ENCODE measurements at places on chromosomes 7 and 10.
A peak's percentile ranks its signal among the peaks of the same experiment; 100 is the strongest.

GRCh38 chr10:21524526-21525366, 736 bp downstream of the SKIDA1 start:
- no peak for DNase-seq

- DNase-seq = no peak
Observed at GRCh38 chr7:44769376-44769775, 20.7 kb downstream of the ZMIZ2 start.

DNA sequence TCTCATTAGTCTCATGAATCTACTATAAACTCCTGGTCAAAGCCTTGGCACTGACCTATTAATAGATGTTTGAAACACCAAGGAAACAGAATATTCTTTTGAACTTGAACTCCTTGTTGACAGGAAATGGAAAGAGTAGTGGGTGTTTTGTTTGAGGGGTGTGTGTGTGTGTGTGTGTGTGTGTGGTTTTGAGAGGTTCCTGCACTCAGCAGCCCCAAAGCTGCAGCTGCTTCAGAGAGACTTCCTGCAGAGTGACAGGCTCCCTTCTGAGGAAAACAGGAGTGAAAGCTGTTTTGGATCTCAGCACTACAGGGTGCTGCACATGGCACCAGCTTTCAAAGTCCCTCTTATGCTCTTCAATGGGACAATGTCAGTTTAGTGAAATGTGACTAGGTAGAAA, 546.5 kb upstream of the STEAP1 start:
- DNase-seq = no peak

DNA sequence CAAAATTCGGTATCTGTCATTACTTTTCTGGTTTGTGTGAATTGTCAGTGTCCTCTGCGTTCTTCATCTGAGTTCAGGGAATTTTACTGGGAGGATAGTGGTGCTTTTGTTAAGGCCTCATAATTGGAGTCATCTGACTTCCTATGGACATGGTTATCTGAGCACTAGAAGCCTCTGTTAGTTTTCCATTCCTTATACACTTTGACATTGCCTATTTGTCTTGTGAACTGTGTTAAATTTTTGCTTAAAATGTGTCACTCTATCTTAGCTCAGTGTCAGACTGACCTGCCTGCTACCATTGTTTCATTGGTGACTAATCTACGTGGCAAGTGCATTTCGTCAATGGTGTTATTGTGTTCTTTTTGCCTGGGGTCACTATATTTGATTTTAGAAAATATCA, 253.3 kb downstream of the SEMA3A start:
- no peak for DNase-seq

DNA sequence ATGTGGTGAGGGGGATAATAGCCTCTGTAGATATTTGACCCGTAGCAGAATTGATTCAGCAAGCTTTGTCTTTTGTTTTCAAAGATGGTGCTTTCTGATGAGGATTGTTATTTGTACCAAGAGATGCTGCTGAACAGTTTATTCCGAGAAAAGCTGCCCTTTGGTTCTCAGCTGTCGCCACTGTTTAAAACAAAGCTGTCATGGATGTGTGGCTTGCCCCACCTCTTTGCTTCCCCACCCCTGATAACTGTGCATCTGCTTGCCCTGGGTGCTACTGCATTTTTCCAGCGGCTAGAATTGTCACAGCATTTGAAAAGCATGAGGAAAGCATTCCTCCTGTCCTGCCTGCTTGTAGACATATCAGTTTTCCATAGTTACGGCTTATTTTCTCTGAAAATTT, 226.9 kb upstream of the CSTF2T start:
- no peak for DNase-seq

DNA sequence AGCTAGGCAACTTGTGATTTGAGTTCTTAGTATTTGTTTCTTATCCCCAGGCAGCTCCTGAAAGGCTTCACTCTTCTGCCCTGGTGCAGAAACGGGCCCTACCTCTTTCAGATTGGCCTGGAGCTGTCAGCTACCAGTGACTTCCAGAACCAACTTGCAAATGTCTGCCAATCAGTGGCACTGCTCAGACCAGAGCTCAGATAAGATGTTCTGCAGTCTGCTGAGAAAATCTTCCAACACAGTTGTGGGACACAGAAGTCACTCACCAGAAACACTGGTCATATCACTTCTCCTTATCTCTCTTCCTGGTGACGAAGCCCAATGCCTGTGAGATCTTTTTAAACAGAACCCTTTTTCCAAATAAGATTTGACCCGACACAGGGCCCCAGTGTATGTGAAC, 81.9 kb upstream of the DUSP5 start:
- no peak for DNase-seq

GRCh38 chr7:157246052-157246451, 90.8 kb upstream of the DNAJB6 start:
- DNase-seq = no peak

DNA sequence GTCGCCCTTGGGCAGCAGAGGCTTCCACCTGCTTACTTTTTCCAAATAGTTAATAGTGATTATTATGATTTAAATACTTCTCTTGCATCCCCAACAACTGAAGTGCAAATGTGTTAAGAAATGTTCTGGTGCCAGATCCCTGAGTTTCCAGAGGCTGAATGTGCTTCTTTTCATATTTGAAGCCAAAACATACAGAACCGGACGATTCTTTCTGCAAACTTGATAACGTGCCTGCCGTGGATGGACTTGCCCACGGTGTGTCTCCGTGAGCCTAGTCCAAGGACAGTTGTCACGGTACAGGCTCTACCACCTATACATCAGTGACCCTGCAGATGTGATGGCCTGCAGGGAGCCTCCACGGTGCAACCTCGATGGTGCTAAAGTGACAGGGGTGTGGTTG, 198.6 kb upstream of the LYZL2 start:
- no peak for DNase-seq

DNA sequence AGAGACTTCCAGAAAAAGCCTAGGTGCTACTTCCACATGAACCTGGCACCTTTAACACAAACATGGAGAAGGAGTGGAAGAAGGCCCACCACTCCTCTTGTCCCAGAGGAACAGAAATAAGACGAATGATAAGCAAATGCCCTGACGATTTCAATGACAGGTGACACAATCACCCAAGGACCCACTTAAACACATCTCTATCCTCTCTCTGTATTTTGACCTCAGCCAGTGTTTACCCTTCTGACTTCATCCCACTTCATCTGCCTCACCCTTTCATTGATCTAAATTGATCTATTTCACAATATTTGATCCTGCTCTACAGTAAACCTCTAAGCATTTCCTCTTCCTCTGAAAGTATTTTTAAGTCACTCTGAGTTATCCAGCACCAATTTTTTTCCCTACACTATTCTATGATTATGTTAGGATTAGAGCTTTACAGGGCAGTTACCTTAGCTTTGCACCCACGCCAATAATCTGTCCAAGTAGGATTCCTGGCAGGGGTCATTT, 9.1 kb downstream of the GOT1 start:
- no peak for DNase-seq

GRCh38 chr7:17965603-17966002, 25.3 kb upstream of the SNX13 start:
- DNase-seq = peak; percentile 84

DNA sequence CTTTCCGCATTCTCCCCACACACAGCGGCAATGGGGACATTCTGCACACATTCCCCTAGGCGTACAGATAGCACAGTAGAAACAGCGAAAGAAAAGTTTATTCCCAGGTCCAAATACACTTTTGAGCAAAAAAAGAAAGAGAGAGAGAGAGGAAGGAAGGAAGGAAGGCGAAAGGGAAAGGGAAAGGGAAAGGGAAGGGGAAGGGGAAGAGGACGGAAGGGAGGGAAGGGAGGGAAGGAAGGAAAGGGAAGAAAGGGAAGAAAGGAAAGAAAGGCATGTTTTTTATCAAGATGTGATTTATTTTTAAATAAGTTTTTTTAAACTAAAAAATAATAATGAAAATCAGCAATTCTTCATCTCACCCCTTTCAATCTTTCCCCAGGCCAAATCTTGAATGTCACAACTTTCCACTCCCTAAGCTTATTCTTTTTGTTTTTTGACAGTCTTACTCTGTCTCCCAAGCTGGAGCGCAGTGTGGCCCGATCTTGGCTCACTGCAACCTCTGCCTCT, 281.7 kb downstream of the SKIDA1 start:
- no peak for DNase-seq

GRCh38 chr7:65304175-65304574, 69.5 kb upstream of the ZNF92 start:
- DNase-seq = no peak

DNA sequence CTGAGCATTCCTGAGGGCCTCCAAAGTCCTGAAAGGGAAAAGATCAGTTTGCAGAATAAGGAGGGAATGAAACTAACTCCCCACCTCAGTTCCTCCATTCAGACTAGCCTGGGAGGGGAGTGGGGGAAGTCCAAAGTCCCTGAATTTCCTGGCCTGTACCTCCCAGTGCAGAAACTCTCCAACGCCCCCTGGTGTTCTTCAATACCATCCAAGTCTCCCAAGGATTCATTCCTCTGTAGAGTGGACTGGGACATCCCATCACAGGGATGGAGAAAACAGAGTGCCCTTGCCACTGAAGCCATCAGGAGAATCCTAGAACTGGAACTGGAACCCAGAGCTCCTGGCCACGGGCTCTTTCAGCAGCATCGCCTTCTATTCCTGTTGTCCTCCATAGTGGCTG, 1.6 kb upstream of the COL13A1 start:
- peak; percentile 66 for DNase-seq

- no peak for DNase-seq
Observed at GRCh38 chr7:118801366-118801765, 576.9 kb downstream of the ANKRD7 start.

DNA sequence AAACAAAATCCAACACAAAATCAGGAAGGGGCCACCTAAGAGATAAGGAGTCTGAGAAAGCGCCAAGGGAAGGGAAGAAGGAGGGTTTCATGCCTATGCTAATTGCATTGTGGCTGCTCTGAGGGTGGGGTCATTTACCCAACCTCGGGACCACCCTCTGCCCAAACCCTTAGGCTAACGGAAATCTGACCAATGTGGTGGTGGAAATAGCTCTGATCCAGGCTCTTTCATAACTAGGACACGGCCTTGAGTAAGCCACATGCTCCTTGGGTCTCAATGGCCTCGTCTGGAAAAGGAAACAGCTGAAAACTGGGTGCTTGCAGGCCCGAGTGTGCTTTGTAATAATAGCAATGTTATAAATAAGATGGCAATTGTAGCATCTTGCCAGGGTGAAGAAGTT, 14.9 kb upstream of the SRGN start:
- DNase-seq = no peak

GRCh38 chr10:132722394-132723329, 63.3 kb downstream of the NKX6-2 start:
- no peak for DNase-seq

- DNase-seq = peak; percentile 100
Observed at GRCh38 chr7:101126651-101127459, at the start of gene SERPINE1. TSS of gene SERPINE1 (plus strand) at chr7:101127104. CDS start at chr7:101128394, 1,290 bp downstream.

- DNase-seq = no peak
Observed at GRCh38 chr7:63023182-63023787, 975.4 kb upstream of the ZNF722 start.

- DNase-seq = no peak
Observed at GRCh38 chr10:75967491-75967890, 536.1 kb downstream of the LRMDA start.

DNA sequence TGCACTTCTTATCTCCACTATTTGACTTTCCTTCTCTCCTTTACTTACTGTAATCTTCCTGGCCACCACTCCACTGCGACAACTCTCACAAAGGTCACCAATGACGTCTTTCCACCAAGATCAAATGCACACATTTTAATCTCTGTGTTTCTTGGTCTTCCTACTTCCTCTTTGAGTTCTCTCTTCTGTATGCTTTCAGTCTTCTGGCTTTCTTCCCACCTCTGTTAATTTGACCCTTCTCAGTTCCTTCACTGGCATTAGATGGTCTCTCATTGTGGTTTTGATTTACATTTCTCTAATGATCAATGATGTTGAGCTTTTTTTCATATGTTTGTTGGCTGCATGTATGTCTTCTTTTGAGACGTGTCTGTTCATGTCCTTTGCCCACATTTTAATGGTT, 31.9 kb downstream of the FAM107B start:
- no peak for DNase-seq

GRCh38 chr7:117114272-117114671, 161.0 kb downstream of the ST7 start:
- no peak for DNase-seq

DNA sequence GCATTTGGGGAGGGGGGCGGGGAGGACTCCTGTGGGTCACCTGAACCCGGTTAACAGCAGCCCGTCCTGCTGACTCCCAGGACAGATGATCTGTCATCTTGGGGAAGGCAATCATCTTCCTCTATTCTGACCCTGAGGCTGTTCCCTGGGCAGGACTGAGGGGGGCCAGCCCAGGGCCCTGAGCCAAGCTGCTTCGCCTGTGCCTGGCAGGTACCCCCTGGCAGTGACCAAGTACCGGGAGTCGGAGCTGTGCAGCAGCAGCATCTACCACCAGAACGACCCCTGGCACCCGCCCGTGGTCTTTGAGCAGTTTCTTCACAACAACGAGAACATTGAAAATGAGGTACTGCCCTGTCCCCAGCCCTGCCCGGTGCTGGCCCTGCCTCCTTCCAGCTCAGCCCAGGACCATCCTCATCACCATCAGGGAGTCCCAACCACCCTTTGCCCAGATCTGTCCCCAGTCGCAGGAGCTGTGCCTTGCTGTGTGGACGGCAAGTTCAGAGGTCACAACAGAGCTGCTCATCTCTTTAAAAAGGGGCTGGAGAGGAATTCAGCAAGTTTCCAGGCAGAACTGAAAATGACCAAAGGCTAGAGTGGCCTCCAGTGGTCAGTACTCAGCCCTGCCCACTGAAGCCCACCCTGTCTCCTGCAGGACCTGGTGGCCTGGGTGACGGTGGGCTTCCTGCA, 8.1 kb downstream of the AOC1 start:
- DNase-seq = no peak

GRCh38 chr7:123210986-123211385, 11.2 kb upstream of the SLC13A1 start:
- DNase-seq = no peak
